ENCODE measurements at places on chromosomes 12 and 14.
A peak's percentile ranks its signal among the peaks of the same experiment; 100 is the strongest.

- DNase-seq = no peak
Observed at GRCh38 chr14:65208548-65208947, 106.2 kb upstream of the MAX start.

DNA sequence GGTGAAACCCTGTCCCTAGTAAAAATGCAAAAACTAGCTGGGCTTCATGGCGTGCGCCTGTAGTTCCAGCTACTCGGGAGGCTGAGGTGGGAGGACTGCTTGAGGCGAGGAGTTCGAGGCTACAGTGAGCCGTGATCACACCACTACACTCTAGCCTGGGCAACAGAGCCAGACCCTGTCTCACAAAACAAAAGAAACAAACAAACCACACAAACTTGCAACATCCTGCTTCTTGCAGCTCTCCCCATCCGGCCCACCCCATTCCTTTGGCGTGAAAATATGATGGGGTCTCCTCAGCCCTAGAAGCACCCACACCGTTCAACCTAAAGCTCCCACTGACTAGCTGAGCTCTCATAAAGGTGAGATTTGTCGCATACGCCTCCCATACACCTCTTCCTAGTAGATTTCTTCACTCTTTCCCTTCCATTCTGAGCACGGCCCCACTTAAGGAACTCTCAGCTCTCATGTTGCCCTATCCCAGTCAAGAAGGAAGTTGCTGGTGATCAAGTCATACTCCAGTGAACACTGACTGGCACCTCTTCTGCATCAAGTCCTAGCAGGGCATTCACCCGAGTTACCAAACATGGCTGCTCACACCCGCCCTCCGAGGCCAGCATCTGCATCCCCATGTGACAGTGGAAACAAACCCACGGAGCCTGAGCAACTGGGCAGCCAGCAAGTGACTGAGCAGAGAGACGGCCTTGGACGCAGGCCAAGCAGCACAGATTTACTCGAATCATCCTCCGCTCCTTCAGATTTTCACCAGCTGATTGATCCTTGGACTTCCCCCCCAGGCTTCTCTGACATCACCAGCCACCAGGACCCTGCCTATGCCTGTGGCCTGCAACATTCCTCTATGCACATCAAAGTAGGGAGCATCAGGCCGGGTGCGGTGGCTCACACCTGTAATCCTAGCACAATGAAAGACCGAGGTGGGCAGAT lies 18.9 kb upstream of the CD27 start:
- DNase-seq = no peak

- DNase-seq = peak; percentile 93
Observed at GRCh38 chr14:99605299-99605961, 1.4 kb upstream of the CCDC85C start.

- DNase-seq = peak; percentile 41
Observed at GRCh38 chr12:89351489-89352241, 636 bp downstream of the DUSP6 start.

DNA sequence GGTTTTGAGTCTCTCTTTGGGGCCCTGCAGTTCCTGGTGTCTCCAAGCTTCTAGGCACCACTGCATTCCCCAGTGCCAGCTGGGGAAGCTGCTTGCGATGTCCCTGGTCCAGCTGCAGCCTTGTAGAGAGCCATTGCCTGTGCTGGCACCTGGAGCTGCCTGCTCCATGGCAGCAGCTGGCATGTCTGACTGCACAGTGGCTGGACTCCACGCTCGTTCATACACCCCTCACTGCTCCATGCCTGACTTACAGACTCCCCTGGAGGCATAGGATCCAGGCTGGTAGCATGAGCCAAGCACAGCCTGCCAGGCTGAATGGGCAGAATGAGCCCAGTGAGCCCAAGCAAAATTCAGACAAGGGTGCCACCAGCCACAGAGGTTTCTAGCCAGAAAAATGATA lies 21.8 kb upstream of the WDR20 start:
- DNase-seq = no peak

DNA sequence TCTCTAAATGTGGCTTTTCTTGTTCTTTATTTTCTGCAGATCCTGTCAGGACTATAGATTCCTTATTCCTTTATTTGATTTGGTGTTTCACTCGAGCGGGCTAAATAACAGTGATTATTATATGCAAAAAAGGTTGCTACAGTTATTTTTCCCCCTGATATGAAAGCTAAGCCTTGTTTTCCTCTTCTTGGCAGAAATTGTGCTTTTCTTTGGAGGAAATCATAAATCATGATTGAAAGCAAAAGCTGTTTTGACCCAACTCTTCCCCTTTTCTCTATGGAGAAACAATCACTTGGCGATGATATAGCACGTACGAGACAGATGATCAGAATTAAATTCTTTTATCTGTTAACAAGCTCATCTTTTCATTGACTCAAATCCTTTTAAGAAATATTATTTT lies 31.4 kb downstream of the PPFIBP1 start:
- DNase-seq = no peak

- peak; percentile 63 for DNase-seq
Observed at GRCh38 chr14:104746934-104747481, 5.9 kb upstream of the SIVA1 start.

GRCh38 chr12:50799908-50800307 lies 36.0 kb downstream of the ATF1 start:
- DNase-seq = no peak

DNA sequence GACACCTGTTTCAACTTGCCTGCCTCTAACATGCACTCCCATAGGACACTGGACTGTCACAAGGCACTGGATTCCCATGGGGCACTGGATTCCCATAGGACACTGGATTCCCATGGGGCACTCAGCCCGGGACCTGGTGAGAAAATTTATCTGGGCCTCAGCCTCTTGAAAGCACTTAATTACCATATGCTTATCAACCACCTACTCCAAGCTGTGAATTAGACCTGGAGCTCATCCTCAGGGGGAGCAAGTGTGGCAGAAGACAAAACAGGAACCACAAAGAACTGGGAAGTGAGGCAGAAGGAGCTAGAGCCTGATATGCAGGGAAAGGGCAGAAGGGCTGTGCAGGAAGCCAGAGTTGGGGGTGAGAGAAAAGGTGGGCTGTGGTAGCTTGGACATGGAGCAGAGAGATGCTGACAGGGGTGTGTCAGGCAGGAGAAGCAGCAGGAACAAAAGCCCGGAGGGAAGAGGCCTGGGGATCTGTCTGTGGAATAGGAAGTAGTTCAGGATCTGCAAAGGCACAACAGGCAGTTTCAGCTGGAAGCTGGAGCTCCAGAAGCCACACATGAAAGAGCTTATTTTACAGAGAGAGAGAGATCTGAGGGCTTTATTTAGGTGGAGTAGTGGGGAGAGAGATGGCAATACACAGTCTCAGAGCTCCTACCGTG lies 3.1 kb downstream of the KRT82 start:
- no peak for DNase-seq

DNA sequence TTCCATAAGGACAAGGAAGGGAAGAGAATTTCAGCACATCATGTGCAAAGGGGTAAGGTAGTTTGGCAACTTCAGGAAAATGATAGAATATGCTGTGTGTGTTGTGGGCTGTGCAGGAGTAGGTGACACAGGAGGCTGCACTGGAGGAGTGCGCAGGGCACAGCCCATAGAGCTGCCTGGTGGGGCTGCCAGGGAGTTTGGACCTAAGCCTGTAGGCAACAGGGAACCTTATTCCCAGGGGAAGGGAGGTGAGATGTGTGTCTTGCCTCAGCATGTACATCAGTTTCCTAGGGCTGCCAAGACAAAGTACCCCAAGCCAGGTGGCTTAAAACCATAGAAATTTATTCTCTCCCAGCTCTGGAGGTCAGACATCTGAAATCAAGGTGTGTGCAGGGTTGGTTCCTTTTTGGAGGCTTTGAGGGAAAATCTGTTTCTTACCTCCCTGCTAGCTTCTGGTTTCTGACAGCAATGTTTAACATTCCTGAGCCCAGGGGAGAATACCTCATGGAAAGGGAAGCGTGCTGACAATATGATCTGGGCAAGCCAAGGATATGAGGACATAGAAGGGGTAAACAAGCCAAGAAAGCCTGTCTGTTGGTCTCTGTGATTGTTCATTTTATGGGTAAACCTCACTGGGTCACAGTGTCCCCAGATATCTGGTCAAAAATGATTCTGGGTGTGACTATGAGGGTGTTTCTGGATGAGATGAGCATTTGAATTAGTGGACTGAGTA lies 174.0 kb upstream of the NTF3 start:
- no peak for DNase-seq

DNA sequence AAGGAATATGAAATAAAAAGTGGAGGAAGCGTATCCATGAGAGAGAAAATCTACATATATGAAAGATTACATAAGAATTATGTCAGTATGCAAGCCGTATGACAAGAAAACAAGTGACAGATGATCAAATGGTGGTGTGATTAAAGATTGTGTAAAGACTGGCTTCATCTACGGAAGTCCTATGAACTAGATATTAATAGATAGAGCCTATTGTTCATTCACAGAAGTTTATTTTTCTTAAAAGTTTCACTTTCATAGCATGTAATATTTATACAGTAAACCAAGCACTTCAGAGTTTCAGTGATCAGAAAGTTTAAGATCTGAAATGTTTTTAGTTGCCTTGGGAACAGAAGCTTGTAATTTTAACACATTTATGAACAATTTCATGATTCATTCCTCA lies 84.5 kb downstream of the VRK1 start:
- no peak for DNase-seq

DNA sequence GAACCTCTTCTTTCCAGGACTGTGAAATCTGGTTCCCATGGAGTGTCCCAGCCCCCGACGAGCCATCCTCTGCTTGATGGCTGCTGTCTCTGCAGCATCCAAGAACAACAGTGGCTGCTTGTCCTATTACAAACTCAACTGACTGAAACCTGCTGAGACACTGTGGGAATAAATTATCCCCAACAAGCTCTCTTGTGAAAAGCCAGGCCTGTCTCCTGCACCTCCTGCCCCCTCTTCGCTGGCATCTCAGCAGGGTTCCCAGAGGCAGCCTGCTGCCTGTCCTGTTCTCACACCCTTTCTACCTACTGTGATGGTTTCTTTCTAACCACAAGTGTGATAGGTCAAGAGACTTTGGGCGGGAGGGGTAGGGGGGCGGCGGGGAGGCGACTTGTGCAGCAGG lies 180.2 kb downstream of the TSPAN9 start:
- DNase-seq = peak; percentile 47

DNA sequence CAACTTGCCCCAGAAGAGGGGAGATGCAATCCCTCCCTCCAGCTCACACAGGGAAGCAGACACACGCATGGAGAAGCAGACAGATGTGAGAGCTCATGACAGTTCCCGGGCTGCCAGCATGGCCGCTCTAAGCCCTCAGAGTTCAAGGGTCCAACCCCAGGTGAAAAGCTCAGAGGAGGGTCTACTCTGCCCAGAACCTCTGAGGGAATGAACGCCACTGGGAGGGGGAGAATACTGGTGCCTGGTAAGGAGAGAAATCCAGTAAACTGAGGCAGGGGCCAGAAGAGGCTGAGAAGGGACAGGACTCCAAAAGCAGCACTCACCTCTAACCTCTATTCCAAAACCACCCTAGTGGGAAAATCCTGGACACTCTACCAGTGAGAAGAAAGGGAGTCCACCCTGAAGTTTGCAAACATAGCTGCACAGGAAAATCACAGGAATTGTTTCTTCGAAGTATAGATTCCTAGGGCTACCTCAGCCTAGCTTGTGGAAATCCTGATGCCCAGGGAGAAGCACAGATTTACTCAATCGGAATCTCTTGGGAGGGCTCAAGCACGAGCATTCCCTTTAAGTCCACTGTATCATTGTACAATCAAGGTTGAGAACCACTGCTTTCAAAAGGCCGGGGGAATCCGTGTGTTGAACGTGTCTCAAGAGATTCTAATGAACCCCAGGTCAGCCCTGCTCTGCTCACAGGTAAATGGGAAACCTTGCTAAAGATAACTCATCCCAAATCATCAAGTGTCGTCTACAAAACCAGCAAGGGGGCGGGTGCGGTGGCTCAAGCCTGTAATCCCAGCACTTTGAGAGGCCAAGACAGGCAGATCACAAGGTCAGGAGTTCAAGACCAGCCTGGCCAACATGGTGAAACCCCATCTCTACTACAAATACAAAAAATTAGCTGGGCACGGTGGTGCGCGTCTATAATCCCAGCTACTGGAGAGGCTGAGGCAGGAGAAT lies 34.3 kb upstream of the PLEKHG6 start:
- no peak for DNase-seq

DNA sequence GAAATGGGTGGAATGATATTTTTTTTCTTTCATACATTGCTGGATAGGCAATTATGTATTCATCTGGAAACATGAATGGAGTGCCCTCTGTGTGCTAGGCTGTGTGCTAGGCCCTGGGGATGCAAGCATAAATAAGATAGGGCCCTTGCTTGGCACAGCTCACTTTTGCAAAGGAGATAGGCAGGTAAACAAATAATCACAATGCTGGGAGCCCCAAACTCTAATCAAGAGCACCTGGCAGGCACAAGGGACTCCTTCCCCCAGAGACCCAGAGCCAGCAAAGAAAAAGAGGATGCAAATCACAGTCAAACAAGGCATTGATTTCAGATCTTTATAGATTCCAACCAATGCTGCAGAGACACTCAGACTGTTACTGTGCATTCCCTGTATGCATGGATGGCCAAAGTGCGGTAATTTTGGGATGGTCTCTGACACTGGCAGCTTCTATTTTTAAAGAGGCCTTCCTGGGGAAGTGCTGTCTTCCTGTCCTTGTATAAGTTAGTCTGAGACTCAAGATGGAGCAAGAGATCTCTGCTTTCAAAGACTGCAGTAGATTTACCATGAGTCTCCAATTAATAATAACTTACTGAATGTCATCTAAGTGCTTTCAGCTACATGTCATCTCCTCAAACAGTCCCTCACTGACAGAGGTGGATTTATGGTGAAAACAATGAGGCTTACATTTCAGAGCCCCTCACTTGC lies 45.1 kb upstream of the CPM start:
- no peak for DNase-seq

DNA sequence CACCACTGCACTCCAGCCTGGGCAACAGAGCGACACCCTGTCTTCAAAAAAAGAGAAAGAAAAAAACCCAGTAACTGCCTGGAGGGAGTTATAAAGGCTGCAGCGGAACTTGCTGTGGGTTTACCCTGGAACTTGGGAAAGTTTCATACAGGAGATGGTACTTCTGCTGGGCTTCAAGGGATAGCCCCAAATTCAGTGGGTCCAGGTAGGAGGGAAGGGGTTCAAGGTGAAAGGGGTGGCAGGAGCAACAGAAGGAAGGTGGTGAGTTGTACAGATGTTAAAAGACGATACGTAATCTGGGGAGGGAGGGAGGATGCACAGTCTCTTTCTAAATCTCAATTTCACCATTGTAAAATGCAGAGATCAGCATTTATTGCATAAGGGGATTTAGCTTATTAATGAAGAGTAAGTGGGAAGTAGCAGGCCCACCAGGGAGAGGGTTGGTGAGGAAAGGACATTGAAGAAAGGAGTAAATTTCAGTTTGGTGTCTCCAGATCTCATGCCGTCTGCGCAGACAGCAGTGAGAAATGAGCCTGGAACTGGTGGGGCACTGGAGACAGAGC lies 8.5 kb upstream of the GAS2L3 start:
- no peak for DNase-seq

- no peak for DNase-seq
Observed at GRCh38 chr12:113990250-113991223, 24.4 kb upstream of the RBM19 start.

DNA sequence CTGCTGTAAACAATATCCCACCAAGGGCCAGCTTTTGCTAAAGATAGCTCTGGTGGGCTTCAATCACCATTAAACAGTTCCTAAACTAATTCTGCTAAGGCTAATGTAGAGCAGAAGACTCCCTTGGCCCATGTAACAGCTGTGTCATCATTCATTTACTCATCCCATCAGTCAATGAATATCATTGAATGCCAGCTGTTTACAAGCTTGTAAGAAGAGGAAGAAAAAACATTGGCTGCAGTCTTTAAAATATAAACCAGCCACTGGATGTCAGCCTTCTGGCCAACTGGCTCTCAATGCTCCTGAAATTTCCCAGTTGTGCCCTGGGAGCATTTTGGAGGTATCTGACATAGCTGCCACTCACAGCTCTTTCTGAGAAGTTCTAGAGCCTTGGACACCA lies 18.0 kb upstream of the MAP3K9 start:
- DNase-seq = no peak
